GM13976 (cell line): ENCODE measurements at places on chromosomes 5 and 9.
A peak's percentile ranks its signal among the peaks of the same experiment; 100 is the strongest.

DNA sequence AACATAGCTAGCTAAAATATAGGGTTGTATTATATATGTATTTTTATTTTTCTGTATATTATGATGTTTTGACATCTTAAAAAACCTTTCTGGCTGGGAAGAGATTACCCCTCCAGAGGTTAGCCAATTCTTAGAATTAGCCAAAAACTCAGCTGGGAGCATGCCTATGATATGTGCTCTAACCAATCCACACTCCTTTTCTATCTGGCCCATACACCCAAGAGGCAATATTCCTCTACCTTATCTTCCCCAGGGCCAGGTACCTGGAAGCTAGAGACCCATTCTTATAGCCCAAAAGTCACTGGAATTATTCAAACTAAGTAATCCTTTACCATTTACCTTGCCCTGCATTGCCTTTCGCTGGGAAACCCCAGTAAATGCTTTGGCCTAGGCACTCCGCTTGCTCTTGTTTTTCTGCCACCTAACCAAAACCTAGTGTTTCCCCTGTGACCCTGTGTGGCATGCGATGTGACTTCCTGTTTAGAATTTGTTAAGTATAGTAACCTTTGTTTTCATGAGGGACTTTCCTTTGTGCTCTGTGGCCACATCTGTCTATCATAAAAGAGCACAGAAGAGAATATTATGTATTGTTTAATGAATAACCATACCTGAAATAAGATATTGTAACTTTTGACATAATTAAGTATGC is 37.4 kb downstream of the CSNK1G3 start:
- peak; percentile 19 for DNase-seq

GRCh38 chr9:105027084-105027483 is 99.1 kb upstream of the ABCA1 start:
- DNase-seq, result no peak

GRCh38 chr9:127907867-127908659 is 8.7 kb upstream of the ST6GALNAC6 start:
- no peak for DNase-seq

DNA sequence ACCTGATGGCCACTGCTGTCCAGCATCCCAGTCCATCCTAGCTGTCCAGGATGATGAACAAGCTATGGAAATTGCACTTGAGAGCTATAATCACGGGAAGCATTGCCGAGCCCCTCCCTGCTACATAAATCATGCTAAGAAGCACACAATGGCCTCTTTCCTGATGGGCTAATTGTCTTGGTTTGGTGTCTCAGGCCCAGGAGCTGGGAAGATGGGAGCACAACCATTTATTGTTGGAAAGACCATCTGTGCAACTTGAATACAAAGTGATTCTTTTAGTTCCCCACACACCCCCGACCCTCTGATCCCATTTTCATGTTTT is 80.4 kb downstream of the RGS3 start:
- no peak for DNase-seq

DNA sequence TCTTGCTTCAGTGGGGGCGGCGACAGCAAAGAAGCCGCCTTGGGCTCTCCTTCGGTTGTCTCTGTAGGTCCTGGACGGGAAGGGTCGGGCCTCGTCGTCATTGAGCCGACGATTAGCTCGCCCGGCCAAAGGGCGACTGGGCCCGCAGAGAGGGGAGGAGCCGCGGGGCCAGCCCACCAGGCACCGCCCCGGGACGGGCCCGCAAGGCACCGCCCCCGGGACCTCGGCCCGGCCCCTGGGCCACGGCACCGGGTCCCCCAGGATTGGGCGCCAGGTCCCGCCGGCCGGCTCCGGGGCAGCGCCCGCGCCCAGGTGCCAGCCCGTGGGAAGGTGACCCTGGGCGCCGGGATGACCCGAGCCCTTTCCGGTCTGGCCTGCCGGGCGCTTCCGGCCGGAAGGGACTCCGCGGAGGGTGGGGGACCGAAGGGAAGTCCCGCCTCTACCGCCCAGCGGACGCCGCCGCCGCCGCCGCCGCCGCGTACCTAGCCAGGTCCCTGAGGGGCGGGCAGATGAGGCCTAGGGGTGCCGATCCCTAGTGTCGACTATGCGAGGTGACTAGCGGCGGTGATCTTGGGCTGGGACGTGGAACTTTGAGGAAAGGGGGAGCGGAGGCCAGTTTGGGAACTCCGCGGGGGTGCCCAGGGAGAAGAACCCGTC is at the start of the genes GBA2 and RGP1:
Gene GBA2 (minus strand): TSS at position 371 of the 657 bp plus-strand sequence. CDS start 524 bp downstream, outside the sequence.
Gene RGP1 (plus strand): TSS at position 430 of the 657 bp plus-strand sequence. CDS start 469 bp downstream, outside the sequence.
- DNase-seq, result peak; percentile 90

DNA sequence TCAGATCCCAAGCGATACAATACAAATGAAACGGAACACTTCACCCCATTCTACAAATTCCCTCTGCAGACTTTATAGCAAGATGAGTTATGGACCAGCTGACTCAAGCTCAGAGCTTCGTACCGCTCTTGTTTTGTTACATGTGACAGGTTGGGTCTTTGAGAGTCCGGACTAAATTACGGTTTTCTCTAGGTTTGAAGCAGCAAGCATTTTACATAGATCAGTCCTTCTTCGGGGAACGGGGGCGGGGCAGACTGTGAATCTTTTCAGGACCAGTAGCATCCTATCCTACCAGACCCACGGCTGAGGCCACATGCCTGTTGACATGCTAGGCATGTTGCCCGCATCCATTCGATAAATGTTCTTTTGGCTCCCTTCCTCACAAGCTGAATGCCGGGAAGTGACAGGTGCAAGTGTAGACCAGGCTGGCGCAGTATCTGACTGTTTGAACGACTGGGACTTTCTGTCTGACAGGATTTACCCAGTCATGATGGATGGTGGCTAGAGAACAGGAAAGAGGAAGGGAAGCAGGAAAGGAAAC is 811.0 kb upstream of the GRAMD2B start:
- no peak for DNase-seq

GRCh38 chr5:65695162-65695755 is 26.6 kb downstream of the SGTB start:
- peak; percentile 36 for DNase-seq

DNA sequence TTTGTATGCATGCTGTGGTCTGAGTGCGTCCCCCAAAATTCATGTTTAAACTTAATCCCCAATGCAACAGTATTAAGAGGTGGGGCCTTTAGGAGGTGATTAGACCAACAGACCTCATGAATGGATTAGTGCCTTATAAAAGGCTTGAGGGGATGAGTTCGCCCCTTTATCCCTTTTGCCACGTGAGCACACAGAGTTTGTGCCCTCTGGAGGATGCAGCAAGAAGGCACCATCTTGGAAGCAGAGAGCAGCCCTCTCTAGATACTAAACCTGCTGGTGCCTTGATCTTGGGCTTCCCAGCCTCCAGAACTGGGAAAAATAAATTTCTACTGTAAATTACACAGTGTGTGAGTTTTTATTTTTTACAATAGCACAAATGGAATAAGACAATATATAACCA is 177.1 kb upstream of the SPRY4 start:
- no peak for DNase-seq

GRCh38 chr9:132125944-132126679 is 35.7 kb upstream of the NTNG2 start:
- DNase-seq, result peak; percentile 56

GRCh38 chr5:136701191-136701590 is 335.8 kb upstream of the TRPC7 start:
- DNase-seq, result no peak

- no peak for DNase-seq
Observed at GRCh38 chr5:32600054-32600622, 14.8 kb downstream of the SUB1 start.

DNA sequence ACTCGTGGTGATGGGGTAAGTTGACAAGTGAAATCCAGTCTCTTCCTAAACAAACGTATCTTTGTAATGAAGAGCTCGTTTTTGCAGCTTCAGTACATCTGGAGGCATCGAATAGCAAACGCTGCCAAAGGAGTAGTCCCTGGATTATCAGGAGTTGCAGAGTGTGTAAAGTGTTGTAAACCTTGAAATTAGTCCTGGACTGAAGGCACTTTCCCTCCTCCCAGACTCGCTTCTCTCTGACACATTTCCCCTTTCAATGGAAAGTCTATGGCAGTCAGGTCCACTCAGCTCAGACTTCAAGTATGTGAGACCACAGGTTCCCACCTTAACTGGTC is 1.5 kb upstream of the PBX3 start:
- no peak for DNase-seq

GRCh38 chr9:126697330-126697729 is 83.6 kb downstream of the LMX1B start:
- DNase-seq, result no peak

DNA sequence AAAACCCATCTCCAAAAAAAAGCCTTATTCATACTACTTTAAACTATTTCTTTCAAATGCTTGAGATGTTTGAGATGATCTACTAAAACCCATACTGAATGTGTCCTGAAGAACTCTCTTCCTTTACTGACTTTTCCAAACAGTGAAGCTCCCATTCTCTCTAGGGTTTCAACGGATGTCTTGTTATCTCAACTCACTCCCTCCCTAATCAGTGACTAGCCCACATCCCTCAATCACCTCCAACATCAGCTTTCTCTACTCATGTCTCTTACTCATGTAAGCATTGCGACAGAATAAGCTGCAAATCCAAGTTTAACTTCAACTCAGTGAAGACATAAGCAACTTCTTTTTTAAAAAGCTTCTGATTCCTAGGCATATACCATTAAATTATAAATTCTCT is 42.1 kb downstream of the WDR41 start:
- no peak for DNase-seq

GRCh38 chr5:95809414-95809960 is 13.0 kb downstream of the GLRX start:
- DNase-seq, result no peak

DNA sequence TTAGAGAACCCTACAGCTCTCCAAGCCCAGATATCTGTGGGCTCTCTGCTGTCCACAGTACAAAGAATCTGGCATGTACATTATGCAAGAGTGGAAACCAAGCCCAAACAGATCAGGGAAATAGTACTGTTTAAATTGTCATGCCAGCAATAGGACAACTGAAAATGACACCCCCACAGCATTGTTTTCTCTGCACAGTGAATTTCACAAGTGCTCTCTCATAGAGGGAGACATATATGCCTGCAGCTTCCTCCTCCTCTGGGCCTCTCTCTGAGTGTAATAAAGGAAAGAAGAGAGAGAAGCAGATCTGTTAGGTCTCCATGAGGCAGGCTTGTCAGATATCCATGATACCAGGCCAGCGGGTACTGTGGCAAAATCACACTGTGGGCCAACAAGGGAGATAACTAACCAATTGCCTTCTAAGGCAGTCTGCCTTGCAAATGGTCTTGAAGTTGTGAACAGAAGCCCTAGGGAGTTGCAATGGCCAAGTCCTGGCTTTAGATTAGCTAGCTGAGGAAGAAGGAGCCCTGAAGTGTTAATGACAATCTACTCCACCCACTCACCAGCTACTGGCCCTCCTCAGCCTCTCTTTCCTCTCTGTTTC is 54.4 kb upstream of the JMY start:
- DNase-seq, result peak; percentile 27

DNA sequence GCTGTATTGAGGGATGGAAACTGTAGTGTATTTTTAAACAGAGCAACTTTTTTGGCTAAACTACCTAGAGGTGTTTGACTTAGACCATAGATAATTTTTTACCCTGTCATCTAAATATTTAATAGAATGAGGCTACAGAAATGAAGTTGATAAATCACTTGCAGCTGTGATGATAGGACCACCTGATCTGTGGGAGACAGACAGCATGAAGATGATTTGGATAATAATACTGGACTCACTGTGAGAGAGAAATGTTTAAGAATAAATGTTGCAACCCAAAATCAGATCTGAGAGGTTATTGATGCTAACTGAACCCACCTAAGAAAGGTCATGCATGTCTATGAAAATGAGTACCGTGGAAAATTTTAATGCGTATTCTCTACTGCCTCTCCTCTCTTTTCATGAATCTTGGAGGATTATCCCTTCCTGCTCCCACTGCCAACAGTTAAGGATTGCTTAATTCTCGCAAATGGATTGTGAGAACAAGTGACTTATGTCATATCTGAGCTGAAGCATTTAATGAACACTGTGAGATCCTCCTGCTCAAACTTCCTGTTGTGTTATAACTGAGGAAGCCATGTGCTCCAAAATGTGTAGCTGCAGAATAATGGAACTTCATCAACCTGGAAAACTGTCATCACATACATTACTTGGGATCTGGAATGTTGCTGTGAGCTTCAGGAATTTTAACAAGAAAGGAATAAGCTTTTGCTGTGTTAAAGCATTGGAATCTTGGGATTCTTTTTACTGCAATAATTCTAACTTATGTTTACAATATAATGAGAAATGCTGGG is 617.9 kb upstream of the CDH18 start:
- DNase-seq, result no peak

DNA sequence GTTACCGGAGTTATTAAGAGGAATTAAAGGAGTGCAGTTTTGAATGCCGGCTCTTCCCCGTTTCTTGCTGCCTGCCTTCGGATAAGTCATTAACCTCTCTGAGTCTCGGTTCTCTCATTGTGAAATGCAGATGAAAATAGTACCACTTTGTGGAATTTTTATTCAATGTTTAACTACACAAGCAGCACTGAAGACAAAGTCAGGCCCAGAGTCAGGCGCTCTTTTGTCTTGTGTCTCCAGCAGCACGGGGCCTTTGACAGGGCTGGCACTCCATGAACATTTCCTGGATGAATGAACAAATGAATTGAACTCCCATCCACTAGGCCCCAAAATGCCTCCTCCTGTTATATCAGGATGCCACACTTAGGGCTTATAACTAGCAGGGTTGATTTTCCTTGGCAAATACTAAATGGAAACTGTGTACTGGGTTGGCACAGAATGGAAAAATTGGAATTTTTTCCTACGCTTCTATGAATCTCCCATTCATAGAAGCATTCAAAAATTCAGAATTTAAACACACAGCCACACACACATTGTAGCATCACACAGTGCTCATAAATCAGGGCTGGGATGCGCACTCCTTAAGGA is 332.8 kb downstream of the MLLT3 start:
- DNase-seq, result no peak

DNA sequence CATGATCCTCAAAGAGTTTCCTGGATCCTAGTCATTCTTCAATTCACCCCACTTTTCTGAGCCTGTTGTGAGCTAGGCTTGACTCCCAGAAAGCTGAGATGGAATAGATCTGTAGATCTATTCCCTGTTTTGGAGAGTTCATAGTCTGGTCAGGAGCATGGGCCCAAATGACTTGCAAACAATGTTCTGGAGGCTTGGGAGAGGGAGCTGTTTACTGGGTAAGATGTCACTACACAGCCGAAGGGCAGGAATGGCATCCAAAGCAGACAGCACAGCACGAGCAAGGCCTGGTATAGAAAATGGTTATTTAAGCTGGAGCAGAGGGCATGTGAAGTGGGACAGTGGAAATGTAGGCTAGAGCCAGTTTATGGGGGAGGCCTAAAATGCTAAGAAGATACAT is 152.5 kb upstream of the ALDH1B1 start:
- no peak for DNase-seq

DNA sequence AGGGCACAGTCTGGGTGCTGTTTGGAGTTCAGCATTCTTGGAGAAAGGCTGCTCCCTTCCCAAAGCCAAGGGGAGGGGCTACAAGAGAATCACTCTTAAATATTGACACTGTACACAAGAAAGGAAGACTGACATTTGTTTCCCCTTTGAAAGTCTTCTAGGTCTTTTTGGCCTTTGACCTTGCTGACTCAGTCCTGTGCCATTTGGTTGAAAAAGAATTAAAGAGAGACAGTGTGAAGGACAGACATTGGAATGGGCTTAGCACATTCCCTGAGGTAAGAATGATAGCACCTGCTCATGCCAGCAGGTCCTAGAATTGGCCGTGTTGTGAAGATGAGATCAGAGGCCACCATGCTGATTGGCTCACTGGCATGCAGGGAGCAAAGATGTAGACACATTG is 271.4 kb upstream of the ZNF608 start:
- no peak for DNase-seq

- DNase-seq, result no peak
Observed at GRCh38 chr5:162289489-162289888, 221.9 kb downstream of the GABRG2 start.
